Fibroblast of skin of abdomen (primary cell): ENCODE measurements at places on chromosomes 4 and X.

- no peak for DNase-seq
These were observed 269.8 kb downstream of the FSTL5 start for GRCh38 chr4:161894014-161894413.

DNA sequence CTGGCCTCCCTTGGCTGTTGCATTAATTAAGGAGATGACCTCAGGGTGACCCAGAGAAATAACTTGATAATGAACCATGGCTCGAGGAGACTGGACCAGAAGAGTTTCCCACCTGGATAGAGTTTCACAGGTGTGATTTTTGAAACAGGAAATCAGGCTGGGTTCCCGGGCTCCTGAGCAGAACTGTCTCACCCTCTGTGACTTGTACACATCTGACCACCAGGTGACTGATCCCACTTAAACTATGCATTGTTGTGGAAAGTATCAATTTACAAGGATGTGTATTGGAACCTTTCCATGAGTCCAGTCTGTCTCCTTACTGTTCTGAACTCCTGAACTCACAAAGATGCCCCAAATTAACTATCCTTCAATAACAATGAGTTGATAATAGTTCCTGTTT is 220.3 kb downstream of the PTTG2 start:
- no peak for DNase-seq

DNA sequence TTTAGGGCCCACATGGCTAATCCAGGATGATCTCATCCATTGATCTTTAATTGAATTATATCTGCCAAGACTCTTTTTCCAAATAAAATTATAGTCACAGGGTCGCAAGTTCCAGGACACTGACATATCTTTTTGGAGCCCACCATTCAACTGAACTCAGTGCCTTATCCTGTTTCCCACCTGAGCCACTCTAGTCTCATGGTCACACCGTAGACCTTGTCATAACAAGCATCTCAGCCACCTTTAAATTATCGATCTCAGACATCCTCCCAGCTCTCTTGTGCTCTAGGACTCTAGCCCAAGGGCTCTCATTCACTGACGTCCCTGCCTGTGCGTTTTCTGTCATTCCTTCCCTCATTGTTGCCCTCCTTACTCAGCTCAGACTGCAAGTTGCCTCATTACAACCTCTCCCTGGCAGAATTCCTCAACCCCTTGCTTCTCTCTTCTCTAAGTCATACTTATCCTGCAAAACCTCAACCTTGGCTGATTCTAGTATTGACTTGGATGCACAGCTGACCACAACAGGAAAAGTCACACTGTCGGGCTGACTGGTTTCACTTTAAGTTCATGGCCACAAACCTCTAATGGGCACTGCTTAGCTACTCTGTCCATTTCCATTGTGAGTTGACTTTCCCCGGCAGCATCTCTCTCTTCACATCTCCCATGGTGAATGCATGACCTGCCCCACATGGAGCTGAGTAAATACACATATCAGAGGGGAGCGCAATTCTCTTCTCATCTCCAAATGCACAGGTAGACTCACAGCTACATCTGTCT is 91.0 kb upstream of the TRIM2 start:
- DNase-seq, result peak; percentile 28

- no peak for DNase-seq
These were observed 359.4 kb upstream of the ZCCHC13 start for GRCh38 chrX:73944563-73944908.

GRCh38 chrX:153684467-153685155 is 3.1 kb upstream of the SLC6A8 start:
- no peak for DNase-seq

GRCh38 chrX:131918839-131919238 is 104.3 kb upstream of the STK26 start:
- no peak for DNase-seq

DNA sequence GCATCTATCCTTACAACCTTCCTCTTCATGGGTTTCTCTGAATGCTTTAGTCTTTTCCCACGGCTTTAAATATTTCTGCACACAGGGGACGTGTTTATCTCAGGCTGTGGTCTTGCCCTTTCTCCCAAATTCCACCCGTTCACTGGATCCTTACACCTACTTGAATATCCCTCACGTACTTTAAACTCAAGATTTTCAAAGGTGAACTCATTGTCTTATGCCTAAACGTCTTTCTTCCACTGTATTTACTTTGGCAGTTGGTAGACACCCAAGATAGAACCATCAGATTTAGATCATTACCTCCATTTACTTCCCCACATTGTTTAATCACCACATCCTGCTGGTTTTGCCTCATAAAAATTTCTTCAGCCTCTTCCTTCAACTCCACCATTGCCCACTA is 269.2 kb downstream of the CBLL2 start:
- no peak for DNase-seq

DNA sequence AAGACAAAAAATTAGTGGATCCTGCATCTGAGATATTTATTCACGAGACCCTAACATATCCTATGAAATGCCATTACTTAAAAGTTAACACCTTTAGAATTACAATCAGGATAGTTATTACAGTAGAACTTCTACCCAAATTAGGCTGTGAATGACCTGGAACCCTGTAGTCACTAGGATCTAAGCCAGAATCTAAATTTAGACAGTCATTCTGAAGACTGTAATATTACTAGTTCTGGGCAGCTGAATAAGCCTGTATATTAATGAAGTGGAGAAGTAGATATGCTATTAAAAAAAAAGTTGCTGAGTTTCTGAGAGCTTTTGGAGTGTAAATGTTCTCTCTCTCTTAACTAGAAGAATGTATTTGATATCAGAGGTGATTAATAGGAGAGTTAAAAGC is 67.0 kb downstream of the FAM13A start:
- no peak for DNase-seq

DNA sequence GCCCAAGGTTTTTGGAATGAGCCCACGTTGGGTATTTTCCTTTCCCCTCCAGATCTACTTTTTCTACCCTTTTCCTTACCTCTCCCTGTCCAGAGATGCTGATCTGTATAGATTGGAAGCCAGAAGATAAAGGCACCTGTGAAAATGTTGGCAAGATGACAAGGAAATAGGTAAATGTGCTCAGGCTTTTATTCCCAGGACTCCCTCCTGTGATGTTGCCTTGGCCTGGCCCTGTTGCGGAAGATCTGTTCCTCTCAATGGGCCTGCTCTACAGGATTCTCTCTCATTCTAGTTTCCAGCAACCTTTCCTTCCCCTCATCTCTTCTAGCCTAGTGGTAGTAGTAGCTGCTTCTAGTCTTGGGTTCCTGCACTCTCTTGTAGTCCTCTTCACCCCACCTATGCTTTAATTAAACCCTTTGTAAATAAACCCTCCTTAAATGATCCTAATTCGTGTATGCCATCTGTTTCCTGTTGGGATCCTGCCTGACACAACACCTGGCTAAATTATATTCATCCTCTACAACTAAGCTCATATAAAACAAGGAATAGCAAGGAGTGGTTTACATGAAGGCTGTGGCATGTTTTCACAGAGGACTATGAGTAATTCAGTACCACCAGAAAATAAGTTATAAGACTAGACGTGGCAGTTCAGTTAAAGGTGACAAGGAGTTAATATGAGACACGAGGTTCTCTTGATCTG is 95.7 kb upstream of the MAOA start:
- no peak for DNase-seq

- no peak for DNase-seq
These were observed 296.3 kb upstream of the ATOH1 start for GRCh38 chr4:93532234-93532633.

DNA sequence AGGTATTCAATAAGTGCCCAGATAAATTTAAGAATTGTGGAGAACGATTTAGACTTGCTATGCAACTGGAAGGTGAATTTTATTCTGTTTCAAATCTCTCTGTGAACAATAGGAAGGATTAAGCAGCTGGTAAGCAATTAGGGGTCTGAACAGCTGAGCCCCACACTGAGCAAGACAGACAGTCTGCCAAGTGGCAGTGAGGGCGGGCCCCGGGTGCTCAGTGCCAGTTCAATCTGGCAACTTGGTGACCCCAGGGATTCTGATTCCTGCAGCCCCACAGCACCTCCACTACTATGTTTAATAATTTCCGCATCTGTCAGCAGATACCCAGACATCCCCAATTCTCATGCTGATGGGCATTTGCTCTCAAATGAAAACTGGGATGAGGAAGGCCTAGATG is 317.3 kb downstream of the PPP1R2C start:
- DNase-seq, result no peak

- DNase-seq, result no peak
These were observed 180.2 kb downstream of the PALLD start for GRCh38 chr4:168677063-168677462.

- no peak for DNase-seq
These were observed 33.7 kb upstream of the HPGD start for GRCh38 chr4:174555789-174556630.
